ENCODE measurements at places on chromosomes 3 and 15.

- no peak for DNase-seq
These were observed 32.3 kb upstream of the APH1B start for GRCh38 chr15:63244976-63245645.

DNA sequence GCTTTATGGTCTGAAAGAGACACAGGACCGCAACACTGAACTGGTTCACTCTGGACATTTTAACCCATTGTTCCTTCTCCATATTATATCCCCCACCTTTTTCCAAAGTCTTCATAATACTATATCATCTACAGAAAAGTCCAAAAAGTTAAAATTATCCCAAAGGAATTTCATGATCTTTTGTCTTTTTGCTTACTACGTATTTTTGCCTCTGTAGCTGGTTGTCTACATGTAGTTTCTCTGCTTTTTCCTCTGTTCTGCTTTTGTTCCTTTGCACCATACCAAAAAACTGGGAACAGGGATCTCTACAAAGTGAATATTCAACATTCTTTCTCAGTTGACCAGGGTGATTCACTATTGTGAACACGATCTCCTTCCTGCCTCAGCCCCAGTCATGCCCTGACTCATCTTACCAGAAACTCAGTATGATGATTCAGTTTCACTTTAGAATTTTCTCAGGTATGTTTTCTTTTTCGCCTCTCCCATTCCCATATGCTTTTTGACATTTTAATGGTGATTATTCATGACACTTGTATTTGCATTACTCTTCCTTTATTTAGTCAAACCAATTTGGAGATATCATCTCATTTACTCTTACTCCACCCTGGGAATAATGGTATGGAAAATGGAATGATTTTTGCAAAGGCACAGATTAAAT lies 14.5 kb downstream of the EMC4 start:
- DNase-seq, result no peak

DNA sequence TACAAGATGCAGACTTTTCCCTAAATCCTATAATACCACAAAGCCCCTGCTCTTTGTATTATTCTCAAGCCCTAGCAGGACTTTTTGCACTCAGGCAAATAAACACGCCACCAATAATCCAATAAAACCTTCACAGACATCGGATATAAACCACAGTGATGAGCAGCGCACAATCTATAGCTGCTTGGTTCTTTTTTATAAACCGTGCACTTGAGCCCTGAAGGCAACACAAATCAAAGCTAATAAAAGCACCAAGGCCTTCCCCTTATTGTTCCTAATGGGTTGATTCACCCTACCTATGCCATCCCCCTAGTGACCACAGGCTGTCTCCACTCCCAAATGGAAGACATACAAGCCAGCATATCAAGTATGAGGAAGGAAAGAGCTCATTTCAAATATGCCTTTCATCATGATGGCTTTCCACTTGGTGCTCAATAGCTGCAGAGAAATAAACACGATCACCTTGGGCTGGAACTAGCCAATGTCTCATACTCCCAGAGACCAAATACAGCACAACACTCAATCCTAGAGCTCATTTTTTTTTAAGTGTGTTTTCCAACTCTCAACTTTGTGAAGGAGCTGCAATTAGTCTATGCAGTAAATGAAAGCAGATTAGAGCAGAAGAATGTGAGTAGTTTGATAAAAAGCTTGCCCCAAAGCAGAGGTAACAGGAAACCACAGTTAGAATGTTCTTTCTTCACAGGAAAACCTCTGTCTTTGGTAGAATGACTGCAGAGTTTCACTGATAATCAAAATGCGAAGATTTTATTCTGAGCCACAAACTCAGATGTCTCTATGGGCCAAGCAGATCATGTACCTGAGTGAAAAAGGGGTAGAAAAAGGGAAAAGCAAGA lies 573.9 kb downstream of the AGBL1 start:
- DNase-seq, result no peak

- no peak for DNase-seq
These were observed 171.8 kb downstream of the ALCAM start for GRCh38 chr3:105538483-105538882.

DNA sequence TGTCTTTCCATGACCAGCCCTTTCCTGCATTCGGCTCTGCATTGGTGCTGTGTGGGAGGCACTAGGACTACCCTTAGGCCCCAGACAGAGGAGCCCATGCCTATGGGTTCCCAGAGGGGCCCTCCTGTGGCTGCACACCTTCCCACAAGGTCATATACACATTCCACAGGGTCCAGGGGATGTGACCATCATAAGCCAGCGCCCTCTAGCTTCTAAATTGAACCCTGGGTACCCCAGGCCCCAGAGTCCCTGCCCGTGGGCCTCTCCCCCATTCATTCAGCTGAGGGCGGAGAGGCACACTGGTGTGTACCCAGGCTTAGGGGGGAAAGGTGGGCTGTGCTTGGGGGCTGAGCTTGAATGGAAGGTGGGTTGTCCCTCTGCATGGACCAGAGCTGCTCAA lies 10.2 kb upstream of the SLC6A6 start:
- no peak for DNase-seq

DNA sequence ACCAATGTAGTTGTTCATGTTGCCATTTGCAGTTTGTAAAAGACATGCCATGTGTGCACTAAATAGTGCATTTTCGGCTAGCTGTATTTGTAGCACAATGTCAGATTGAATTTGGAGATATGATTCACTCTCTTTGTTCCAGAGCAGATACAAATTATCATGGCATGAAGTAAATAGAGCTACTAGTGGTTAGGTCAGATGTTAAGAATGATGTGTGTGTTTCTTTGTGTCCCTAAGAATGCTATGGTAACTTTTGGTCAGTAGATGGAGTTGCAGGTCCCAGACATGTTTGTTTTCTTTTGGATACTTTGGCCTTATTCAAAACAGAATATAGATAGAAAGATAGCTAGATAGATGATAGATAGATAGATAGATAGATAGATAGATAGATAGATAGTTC lies 595.8 kb downstream of the NLGN1 start:
- DNase-seq, result no peak

GRCh38 chr3:63841704-63842103 lies 21.9 kb downstream of the THOC7 start:
- no peak for DNase-seq

GRCh38 chr3:171566803-171567422 lies 106.7 kb upstream of the TNIK start:
- DNase-seq, result peak; percentile 14

- no peak for DNase-seq
These were observed 31.7 kb downstream of the ECT2 start for GRCh38 chr3:172782235-172782634.

- DNase-seq, result peak; percentile 24
These were observed 54.0 kb downstream of the TIPARP start for GRCh38 chr3:156728267-156728985.

GRCh38 chr3:86047161-86047560 lies 943.8 kb downstream of the VGLL3 start:
- no peak for DNase-seq

DNA sequence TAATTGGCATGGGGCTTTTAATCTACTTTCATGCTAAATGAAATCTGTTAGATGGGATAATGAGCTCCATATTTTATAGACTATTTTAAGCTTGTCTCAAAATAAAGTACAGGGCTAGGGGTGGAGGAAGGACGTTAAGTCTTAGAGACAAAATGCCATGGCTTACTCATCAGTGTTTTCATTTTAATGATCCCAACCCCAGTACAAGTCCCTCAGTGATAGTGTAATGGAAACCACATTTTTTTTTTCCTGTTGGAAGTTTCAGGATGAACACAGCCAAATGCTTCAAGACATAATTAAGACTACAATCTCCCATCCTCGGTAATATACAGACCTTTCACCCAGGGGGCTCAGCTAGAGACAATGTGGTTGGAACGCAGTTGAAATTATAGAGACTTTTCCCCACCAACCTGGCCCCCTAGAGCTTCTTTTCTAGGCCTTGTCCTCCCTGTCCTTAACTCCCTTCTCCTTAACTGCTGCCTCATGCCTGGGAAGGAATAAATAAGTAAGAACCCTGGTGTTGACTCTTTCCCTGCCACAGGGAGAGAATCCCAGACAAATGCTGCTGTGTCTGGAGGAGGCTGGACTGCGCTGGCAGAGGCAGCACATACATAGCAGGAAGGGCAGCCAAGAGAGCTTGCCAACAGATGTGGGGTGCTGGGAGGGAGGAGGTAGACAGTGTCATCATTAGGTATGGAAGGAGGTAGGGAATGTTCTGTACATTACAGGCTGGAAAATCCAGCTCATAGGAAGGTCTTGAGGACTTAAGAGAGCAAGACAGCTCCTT lies 115.4 kb upstream of the ROPN1 start:
- DNase-seq, result no peak

DNA sequence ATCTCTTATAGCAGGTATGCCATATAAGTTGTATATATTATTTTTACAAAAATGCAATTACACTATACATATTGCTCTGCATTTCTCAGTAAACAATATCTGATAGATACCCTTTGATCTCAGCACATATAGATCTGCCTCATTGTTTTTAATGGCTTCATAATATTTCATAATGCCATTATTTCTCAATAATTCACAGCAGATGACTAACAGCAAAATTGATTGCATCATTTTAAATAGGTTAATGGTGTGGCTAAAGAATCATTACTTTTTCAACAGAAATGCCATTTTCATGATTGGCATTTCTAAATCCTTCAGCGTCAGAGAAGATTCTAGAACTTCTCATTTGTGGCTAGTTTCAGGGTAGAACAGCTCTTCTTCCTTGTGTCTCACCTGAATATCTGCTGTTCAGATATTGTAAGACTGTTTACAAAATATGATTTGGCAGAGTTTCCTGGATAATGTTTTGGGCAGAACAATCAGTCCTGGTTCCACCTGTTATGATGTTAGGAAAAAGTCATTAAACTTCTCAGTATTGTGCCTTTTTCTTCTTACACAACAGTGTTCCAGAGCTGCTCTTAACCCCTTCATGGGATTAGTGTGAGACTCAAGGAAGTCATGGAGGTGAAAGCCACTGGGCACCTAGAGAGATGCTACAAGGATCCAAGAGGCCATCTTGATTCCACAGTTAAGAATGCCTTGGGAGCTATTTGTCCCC lies 397.6 kb upstream of the THBS1 start:
- DNase-seq, result no peak

DNA sequence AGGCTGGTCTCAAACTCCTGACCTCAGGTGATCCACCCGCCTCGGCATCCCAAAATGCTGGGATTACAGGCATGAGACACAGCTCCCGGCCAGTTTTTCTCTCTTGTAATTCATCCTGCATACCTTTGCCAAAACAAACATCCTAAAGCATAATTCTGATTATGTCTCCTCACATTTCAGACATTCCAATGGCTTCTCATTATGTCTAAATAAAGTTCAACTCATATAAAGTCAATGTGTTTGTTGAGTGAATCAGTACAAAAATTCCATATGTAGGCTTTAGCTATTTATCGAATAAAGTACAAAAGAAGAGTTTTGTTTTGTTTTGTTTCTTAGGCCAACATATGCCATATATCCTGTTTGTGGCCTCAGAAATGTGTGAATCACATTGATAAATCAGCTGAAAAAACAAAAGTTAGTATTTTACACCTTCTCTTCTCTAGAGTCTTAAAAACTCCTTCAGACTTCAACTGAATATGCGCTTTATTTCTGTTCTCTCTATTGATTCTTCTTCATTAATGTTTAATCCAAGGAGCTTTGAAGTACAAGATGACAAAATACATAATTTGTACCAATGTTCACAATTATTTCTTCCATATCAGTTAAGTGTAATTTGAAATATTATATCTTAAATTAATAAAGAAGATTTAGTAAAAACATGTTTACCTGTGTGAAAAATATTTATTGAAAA lies 165.8 kb downstream of the MECOM start:
- DNase-seq, result no peak

DNA sequence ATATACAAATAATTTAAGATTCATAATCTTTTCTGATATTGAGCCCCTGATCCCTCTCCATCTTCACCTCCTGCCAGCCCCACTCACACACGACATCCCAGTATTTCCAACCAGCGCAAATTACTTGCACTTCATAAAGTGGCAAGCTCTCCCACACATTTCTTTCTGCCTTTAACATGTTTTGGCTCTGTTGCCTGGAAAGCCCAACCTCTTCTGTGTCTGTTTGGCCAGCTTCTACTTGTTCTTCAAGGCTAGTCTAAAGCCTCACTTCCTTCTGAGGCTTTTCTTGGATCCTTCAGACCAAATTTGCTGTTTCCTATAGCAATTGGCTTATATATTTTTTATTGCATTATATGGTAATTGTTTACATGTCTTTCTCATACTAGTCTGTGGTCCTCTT lies 5.1 kb upstream of the TM6SF1 start:
- DNase-seq, result no peak

- peak; percentile 18 for DNase-seq
These were observed 61.7 kb upstream of the PPIB start for GRCh38 chr15:64224511-64224910.

DNA sequence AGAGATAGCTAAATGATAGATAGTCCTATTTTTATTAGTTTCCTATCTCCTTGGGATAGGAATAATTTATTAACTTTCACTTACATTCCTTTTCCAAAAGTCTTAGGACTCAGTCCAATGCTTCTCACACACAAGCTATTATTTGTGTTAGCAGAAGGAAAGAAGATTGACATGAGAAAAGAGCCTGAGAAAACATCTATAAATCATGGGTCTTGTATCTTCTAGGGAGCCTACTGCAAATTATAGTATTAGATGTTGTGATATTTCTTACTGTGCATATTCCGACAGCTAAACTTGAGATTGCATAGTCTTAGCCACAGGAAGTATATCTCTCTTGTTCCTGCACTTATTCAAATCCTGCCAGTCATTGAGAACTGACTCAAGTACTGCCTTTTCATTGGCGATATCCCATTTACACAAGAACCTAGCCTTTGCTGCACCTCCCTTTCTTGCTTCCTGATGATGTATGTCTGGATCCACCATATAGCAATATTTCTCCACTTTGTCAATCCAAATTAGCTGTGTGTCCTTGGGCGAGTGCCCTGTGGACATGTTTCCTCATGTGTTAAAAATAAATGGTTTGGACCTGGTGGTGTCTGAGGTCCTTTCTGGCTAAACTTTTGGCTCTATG lies 245.1 kb upstream of the LMCD1 start:
- DNase-seq, result no peak

DNA sequence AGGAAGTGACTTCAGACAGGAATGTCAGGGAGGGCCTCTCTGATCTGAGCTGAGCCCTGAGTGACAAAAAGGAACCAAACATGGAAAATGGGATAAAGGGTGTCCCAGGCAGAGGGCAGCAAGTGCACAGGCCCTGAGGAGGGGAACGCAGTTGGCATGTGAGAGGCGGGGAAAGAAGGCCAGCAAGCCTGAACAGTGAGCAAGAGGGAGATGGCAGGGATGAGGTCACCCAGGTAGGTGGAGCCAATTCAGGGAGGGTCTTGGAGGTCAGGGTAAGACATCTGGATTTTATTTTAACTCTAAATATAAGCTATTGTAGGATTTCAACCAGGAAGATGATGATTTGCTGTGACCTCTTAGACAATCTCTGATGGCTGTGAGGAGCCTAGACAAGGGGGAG lies 167.7 kb downstream of the LRTM1 start:
- no peak for DNase-seq
